Kidney epithelial cell (primary cell): ENCODE measurements at places on chromosomes 11 and 22. TPM values are rescaled to one million over a fixed set of nuclear protein-coding genes. Genes with fewer than 3 reads are reported as not detected.

- DNase-seq, result no peak
These were observed 17.3 kb downstream of the TRMU start for GRCh38 chr22:46352691-46353386.

SYCE3 gene
- total RNA-seq, result 0.71 TPM in 1 of 2 replicates, not detected in the other

DNA sequence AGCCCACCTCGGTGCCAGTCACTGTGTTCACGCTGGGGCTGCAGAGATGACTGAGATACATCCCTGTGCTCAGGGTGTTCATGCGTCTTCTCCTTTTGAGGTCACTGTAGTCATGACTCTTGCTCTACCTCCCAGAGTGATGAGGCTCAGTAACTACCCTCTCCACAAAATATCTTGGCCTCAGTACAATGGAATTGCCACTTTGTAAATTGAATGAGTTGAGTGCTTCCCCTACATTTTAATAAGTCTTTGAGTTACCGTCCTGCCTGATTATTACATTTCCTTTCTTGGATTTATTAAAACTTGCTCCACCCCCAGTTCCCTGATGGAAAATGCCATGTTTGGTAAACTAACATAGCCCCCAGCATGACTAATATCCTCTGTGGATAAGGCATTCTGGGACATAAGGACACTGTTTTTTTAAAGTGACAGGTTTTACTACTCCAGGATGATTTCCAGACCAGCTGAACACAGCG is 15.9 kb downstream of the PRSS23 start:
- no peak for DNase-seq

GRCh38 chr11:63837027-63837688 is 1.8 kb upstream of the MARK2 start:
- no peak for DNase-seq

DNA sequence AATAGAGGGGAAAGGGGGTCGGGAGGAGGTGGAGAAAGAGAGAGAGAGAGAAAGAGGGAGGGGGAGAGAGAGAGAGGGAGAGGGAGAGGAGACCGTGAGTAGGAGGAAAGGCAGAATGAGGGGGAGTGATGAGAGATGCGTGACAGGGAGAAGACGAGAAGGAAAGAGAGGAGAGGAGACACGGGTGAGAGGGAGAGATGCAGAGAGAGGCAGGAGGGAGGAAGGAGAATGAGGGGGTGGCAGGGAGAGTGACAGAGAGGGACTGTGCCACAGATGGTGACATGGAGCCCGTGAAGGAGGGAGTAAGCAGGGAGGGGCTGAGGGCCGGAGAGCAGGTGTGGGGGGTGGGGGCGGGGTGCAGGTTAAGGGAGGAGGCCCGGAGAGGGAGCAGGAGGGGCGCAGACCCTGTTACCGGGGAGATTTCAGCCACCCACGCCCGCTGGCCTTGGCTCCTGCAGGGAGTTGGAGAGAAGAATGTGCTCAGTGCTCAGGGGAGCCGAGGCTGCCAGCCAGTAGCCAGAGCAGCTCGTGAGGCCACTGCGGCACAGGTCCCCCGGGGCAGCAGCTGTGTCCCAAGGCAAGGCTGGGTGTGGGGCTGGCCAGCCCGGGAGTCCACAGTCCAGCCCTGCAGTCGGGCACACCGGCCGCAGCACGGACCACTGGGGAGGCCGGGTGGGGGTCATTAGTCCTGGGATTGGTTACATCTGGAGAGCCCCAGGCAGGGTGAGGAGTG is at the start of gene SSTR3:
Gene SSTR3 (minus strand): TSS at position 304 of the 733 bp plus-strand sequence. CDS start 4,674 bp downstream, outside the sequence.
- no peak for DNase-seq

CEND1 gene
- 0.25 TPM in 1 of 2 replicates, not detected in the other for total RNA-seq

GRCh38 chr11:93870616-93871015 is 20.2 kb upstream of the VSTM5 start:
- DNase-seq, result no peak

SCUBE1 gene
- 0.04 and 0.82 TPM in 2 replicates for total RNA-seq

- DNase-seq, result no peak
These were observed 19.0 kb downstream of the RNF214 start for GRCh38 chr11:117251506-117251905.

NLRP6 gene
- not detected in 2 replicates for total RNA-seq

- no peak for DNase-seq
These were observed 71.8 kb upstream of the PAX6 start for GRCh38 chr11:31882951-31883392.

CWF19L2 gene
- 7.6 and 8.7 TPM in 2 replicates for total RNA-seq

DLG2 gene
- 0.75 and 1.8 TPM in 2 replicates for total RNA-seq

OR5B21 gene
- total RNA-seq, result not detected in 2 replicates

DNA sequence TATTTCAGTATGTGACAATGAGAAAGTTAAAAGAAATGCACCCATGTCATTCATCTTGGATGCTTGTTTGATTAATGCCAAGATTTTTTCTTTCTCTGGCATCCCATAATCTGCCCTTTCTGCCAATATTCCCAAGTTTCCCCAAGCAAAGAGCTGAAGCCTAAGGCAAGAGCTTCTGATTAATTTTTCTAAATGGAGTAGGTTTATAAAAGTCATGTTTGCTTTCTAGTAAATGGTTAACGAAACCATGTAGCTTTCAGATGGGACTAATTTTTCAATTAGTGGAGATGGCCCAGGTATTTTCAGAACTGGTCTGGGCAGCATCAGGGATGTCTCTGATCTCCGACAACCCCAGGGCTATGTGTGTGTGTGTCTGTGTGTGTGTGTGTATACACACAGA is 55.3 kb downstream of the LRRC4C start:
- no peak for DNase-seq

DNA sequence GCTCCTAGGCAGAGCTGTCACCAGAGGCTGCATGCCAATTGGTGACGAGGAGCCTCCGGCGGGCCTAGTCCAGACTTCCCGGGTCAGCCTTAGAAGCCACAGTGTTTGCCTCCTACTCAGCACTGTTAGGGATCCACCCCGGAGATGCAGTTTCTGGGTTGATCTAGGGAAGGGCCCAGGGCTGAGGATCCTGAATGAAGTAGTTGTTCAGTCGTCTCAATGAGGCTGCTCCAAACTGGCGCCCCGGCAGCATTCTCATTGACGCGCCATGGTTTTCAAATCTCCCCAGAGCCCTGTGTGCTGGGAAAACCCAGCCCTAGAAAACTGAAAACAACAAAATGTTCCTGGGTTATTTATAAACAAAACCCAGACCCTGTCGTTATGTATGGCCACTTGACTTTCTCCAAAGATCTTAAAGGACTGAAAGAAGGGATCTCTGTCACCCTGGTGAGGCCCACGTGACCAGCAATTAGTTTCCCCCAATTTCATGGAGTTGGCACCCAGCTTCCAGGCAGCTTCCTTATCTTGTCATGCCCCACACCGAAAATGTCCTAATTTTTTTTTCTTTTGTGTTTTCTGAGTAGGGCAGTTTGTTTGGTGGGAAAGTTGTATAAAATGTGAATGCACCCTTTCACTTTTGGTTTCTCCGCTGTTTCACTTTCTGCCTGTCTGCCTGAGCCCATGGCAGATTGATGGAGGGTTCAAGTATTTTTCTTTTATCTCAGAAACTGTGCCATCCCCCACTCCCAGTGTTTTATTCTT is 2.0 kb upstream of the EHD1 start:
- DNase-seq, result no peak

- DNase-seq, result no peak
These were observed 148.3 kb upstream of the POU2AF2 start for GRCh38 chr11:111097191-111097590.

GRCh38 chr11:57798905-57799559 is 37.4 kb downstream of the CTNND1 start:
- DNase-seq, result peak; percentile 56

DNA sequence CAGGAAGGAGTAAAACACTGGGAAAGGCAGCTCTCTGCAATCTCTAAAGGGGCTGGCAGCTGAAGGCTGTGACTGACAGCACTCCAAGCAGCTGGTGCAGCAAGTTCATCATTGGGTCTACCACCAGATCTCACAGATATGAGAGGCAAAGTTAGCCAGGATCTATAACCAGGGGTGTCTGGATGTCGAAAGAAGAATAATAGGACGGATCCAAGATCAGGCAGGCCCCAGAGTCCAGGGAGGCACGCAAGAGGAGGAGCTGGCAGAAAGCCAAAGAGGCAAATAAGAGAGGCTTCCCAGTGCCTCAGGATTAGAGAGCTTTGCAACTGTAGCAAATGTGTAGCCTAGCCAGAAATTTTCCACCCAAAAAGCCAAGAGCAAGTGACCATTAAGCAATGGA is 77.1 kb downstream of the RBMXL2 start:
- no peak for DNase-seq

DNA sequence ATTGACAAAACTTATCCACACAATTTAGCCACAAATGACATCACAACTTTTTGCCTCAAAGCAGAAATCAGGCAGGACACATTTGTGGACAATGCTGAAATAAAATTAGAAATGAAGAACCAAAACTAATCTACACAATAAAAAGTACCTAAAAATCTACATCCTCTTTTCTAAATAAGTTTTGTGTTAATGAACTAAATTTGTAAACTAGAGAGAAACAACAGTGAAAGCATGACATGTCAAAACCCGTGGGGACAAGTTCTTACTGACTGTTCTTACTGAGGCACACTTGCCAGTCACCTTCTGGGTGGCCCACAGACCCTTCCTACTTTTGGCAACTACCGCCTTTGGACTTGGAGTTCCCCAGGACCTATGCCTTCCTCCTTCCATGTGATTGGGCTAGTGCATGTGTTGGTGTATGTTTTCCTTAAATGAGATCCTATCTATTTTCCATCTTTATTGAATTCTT is 60.7 kb upstream of the MUC15 start:
- no peak for DNase-seq

PNPLA5 gene
- not detected in 2 replicates for total RNA-seq

GRCh38 chr11:114176321-114176720 is 116.8 kb downstream of the ZBTB16 start:
- no peak for DNase-seq

NRXN2 gene
- not detected in 2 replicates for total RNA-seq

CCDC34 gene
- 4.4 and 5.6 TPM in 2 replicates for total RNA-seq

HSCB gene
- total RNA-seq, result 23.0 and 34.2 TPM in 2 replicates

- no peak for DNase-seq
These were observed 5.4 kb downstream of the MUS81 start for GRCh38 chr11:65865550-65866172.

GRCh38 chr11:104490182-104490581 is 326.2 kb upstream of the PDGFD start:
- DNase-seq, result no peak

SLC15A3 gene
- total RNA-seq, result 2.3 and 2.4 TPM in 2 replicates
